Stimulated activated CD4-positive, alpha-beta T cell treated with anti-CD3 and anti-CD28 coated beads, TNF-alpha, amount 100 ng/mL, for 48 hours (primary cell): ENCODE measurements at places on chromosomes 6 and 20.

DNA sequence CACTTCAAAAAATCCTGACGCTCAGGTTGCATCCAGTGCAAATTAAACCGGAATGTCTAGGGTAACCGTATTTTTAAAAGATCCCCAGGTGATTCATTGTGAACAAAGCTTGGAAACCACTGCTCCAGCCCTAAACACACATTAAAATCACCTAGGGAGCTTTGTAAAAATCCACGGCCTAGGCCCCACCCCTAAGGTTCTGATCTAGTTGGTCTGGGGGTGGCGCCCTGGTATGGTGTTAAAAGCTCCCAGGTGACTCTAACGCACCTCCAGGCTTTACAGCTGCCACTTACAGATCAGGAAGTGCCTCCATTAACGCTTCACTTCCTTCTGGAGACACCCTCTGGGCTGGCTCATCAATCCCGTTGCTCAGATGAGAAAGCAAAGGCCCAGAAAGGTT, 92.2 kb downstream of the GRM4 start:
- DNase-seq: no peak

GRCh38 chr20:21435576-21435975, 38.2 kb upstream of the NKX2-4 start:
- DNase-seq: no peak

DNA sequence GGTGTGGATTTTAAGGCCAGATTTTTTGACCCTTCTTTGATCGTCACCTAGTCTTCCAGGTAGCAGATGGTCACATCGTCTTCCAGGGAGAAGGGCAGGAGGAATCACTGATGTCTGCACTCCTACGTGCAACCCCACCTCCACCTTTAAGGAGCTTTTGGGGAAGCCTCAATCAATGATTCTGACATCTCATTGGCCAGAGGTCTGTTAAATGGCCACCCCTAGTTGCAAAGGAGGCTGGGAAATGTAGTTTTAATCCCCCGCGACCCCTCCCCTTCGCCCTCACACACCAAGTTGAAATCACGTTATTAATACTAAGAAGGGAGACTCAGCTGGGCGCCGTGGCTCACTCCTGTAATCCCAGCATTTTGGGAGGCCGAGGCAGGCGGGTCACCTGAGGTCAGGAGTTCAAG, 151.4 kb downstream of the BCAS1 start:
- no peak for DNase-seq

DNA sequence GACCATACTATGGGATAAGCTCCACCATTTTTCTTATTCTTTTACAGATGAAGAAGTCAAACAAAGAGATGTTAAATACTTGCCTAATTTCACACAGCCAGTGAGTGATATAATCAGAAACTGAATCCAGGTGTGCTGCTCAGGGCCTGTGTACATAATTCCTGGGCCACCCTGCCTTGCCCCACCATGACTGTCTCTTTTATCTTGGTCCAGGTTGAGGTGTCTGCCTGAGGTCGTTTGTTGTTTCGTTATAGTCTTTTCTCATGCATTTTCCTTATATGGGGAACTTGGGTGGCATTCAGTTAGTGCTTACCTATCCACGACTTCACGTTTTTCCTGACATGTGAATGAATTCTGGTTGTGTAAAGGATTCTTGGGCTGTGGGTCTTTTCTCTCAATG, 277.6 kb downstream of the COL12A1 start:
- no peak for DNase-seq

GRCh38 chr20:58429303-58429702, 40.3 kb downstream of the VAPB start:
- no peak for DNase-seq

- no peak for DNase-seq
Observed at GRCh38 chr6:152723398-152723797, 25.7 kb downstream of the MYCT1 start.
